BE2C (cell line): ENCODE measurements at places on chromosomes 3 and 15.

DNA sequence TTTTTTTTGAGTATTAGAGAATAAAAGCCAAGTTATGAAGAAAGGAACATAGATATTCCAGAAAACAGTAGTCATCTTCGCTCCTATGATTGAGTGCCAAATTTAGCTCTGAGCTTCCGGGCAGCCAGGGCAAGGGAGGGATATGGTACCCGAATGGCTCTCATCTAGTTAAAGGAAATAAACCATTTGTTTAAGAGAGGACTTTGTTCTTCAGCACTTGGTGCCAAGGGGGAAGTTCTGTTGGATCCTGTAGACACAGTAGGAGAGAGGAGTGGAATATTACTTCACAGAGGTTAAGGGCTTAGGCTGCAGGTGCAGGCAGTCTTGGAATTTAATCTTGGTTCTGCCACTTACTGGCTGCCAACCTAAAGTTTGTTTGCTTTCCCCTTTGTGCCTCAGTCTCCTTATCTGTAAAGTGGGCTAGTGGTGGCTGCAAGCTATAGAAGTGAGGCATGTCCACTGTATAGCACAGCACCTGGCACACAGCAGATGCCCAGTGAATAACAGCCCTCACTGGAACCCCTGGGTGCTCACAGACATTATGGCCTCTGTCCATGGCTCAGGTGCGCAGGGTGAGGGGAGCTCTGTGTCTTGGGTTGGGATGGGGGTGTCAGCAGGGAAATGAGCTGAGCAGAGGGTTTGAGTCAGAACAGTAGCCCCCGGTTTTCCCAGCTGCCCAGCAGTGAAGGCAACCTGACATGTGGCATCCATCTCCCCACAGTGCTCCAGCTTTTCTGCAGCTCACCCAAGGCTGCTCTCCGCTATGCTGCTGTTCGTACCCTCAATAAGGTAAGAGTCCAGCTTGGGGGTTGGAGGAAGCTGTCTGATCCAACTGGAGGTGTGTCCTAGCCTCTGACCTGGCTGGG is 10.4 kb downstream of the COPG1 start:
- no peak for DNase-seq

DNA sequence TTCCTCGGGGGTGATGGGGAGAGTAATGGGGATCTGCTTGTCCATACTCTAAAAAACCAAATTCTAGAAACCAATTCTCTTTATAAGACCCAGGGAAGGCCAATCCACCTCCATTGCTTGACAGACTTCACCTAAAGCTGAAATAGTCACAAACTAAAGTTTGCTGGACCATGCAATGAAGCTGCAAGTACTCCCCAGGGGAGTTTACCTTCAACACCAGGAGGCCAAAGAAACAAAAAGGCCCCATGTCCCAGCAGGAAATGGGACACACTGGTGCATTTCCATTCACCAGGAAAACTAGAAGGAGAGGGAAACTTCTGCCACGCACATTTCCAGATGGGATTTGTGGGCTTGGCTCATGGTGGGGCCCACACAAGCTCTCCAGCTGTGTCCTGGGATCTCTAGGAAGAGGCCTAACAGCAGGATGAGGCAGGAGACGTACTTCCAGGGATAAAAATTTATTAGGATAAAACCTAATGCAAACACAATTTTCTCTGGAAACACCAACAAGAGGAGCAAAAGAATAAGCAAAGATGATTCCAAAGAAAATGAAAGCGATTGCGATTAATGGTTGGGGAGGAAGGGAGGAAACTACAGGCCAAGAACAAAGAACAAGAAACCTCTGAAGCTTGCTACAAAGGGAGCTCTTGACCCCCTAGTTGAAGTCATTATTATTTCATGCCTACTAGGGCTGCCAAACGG is 238.0 kb upstream of the LRTM1 start:
- DNase-seq: no peak

DNA sequence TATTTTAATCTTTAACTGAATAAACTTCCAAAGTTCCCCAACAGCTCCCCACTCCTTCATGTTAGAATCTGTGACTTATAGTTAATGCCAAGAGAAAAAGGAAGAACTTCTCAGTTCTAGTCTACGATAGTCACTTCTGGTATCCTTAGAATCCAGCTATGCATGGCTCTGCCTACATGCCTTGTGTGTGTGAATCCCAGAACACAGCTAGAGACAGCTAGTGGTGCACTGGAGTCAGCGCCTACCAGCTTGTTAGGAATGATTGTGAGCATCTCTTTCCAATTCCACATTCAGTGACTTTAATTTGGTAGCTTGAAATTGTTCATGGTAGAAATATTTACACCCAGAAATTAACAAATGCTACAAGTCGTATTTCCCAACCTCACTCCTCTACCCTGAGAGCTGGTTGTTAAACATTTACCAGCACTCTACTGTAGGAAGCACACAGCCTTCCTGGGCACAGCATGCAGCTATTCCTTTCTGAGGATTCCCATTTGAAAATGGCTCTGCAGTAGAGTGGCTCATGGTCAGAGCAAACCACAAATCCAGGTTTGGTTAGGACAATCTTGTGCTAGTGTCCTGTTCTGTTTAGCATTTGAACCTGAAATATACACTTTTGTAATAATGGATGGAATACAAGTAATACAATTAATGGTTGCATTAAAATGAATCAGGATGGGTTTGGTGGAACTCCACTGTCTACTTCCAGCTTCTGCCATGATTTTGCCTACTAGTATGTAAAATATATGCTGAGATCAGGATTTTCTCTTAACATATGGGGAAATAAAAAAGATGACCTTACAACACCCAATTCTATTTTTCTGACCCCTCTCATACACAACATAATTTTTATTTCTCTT is 371.0 kb upstream of the GBE1 start:
- DNase-seq: no peak

GRCh38 chr3:48157202-48157840 is 30.9 kb downstream of the CDC25A start:
- DNase-seq: no peak
